NCI-H1417 treated with DMSO at 0.1 percent for 48 hours (cell line): ENCODE measurements at places on chromosomes 13 and 19.

- DNase-seq = no peak
Observed at GRCh38 chr13:106101201-106101600, 434.3 kb downstream of the EFNB2 start.

DNA sequence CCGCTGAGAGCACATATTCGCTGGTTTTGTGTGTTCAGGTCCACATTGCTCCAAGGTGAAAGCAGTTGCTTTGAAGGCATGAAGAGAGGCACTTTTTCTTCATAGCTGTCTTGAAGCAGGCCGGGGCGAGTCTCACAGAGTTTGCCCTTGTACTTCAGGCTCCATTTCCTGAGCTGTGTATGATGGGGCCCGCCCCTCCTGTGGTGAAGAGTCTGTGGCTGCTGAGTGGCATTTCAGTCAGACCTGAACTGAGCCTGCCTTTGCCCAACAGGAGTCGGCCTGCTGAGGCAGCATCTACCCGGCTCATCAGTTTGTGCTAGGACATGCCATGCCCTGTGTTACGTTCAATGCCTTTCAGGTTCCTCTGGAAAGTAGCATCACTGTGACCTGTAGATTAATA is 44.4 kb upstream of the C1QTNF9 start:
- no peak for DNase-seq

DNA sequence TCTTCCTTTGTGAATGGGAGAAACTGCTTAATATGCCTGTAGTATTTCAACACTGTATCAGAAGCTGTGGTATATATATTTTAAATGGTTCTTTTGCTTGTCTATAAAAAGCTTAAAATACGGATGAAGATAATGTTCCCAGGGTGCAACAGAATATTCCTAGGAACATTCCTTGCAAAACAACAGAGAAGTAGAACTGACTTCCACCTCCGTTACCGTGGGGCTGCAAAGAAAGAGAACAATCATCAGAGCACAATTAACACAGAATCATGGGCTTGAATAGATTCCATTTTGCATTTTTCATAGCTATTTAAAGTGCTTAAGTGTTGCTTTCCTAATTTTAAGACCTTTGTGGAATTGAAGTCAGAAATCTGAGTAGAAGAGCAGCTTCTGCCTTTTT is 1227.7 kb downstream of the EFNB2 start:
- DNase-seq = no peak

GRCh38 chr19:44839276-44839675 is 6.8 kb upstream of the NECTIN2 start:
- DNase-seq = no peak

DNA sequence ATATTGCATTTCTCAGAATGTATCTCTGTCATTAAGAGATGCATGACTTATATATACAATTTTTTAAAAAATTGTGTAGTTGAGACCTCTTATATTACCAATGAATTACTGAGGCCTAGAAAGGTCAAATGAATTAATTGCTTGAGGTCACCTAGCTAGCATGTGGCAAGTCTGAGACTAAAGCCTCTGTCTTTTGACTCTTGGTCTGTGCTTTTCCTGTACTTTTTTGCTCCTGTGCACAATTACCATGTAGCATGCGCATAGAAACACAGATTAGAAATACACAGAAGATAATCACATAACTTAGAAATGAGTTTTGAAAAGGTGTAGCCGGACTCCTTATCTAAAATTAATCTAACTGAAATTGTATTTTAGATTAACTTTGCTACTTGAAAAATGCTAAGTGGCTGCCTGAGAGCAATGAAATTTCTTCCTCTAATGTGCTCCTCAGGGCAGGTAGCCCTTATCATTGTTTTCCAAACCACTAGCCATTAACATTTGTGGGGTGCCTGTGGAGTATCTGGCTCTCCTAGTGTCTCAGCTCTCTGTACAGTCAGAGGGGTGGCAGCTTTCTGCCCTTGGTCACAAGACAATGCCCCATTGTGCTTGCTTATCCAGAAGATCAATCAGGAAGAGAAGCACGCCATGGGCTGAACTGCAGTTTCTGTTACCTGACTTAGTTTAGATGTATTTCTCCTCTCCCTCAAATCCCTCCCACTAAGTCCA is 119.6 kb downstream of the RFC3 start:
- DNase-seq = no peak

- no peak for DNase-seq
Observed at GRCh38 chr19:15622991-15623390, 8.0 kb downstream of the CYP4F8 start.

GRCh38 chr19:45092747-45093678 is at the start of gene PPP1R37:
TSS of gene PPP1R37 (plus strand) at chr19:45093179. CDS start at chr19:45093326, 147 bp downstream.
- peak; percentile 70 for DNase-seq

DNA sequence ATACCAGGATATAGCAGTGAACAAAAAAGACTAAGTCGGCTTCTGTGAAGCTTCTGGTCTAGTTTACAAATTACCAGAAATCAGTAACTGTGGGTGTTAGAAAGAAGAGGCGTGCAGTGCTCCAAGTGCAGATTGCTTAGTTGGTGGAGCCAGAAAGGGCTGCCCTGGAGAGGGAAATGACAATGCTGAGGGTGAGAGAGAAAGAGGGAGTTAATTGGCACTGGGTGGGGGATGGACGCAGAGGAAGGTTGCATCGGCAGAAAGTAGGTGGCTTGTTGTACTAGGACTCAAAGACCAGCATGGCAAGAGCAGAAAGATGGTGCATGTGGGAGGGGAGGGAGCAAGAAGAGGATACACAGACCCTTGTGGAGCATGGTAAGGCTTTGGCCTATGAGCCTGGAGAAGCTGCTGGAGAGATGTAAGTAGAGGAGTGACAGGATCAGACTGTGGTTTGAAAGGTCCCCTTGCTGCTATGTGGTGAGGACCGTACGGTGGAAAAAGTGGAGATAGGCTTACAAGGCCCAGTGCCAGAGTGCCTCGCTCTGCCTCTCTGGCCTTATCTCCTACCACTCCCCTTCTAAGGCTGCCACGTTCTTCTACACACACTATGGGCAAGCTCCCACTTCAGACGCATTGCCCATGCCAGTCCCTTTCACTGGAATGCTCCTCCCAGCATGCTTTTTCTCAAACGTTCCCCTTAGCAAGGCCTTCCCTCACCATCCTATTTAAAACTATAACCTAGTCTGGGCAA is 13.5 kb downstream of the SMG9 start:
- DNase-seq = no peak

GRCh38 chr19:31096062-31096830 is 253.0 kb downstream of the TSHZ3 start:
- DNase-seq = no peak

DNA sequence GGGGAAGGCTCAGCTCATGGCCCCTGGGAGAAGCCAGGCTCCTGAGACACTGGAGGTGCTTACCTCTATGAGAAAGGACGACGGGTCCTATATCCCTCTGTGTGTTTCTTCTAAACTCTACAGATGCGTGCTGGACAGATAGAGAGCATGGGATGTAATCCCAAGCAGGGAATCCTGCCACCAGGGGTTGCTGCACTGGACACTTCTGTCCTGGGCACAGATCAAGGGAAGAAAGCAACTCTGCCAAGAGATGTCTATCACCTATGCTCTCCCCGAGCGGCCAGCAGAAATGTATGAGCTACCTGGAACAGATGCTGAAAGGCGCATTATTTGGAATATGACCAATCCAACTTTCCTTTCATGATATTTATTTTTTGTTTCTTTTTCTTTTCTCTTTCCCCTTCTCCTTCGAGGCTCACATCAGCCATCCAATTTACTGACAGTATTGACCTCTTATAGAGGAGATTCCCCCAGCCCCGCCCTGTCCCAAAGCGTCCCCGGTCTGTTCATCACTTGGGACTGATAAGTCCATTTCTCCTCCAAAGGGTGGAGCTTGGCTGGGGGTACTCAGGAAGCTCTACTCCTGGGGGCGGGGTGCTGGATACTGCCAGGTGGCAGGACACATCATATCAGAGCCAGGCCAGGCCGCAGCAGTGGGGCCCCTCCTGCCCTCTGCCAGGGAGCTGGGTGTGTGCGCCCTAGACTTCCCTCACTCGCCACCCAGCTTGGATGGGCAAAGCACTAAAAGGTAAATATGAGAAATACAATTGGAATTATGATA is 34.2 kb downstream of the TSHZ3 start:
- DNase-seq = no peak

GRCh38 chr19:3151563-3152418 is 16.0 kb downstream of the GNA15 start:
- no peak for DNase-seq

DNA sequence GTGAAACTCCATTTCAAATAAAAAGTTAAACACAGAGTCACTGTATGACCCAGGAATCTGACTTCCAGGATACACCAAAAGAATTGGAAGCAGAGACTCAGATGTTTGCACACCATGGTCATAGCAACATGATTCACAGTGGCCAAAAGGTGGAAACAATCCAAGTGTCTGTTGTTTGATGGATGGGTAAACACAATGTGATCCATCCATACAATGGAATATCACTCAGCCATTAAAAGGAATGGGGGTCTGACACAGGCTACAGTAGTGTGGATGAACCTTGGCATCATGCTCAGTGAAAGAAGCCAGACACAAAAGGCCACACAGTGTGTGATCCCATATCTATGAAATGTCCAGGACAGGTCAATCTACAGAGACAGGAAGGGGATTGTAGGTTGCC is 174.3 kb downstream of the PTPRS start:
- no peak for DNase-seq

DNA sequence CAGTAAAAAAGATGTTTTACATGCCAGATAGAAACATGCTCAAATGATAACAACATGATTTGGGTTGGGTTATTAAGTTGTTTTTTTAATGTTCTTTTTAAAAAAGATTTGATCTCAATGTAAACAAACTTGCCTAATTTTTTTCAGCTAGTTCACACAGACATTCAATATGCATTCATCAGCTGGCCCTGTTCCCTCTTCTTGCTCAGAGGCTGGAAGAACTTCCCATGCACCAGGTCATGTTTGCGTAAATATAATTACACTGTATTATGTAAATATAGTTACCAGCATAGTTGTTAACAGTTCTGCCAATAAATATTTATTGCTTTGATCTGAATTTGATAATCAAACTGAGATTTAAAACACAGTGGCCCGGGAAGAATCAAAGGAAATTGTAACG is 70.6 kb downstream of the ATP11A start:
- no peak for DNase-seq

- DNase-seq = no peak
Observed at GRCh38 chr13:104944176-104944575, 1591.3 kb downstream of the EFNB2 start.

DNA sequence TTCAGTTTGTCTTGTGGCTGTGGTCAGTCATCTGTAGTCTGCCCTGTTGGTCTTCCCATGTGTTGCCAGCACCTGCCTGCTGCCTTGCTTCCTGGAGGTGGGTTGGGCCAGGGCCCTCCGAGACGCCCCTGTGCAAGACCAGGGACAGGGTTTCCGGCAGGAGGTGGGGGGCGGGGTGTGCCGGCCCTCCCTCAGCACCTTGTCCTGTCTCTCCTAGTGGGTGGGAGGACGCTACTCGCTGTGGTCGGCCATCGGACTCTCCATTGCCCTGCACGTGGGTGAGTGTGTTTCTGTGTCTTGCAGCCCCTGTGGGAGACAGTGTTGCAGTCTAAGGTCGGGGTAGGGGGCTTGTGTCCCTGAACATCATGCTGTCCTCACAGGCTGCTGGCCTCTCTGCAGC is 11.2 kb upstream of the PDCD2L start:
- no peak for DNase-seq

- no peak for DNase-seq
Observed at GRCh38 chr13:94950303-94950702, 238.0 kb upstream of the SOX21 start.

GRCh38 chr13:83794583-83794982 is 87.7 kb downstream of the SLITRK1 start:
- no peak for DNase-seq

- no peak for DNase-seq
Observed at GRCh38 chr13:80901530-80901929, 560.6 kb upstream of the SPRY2 start.

DNA sequence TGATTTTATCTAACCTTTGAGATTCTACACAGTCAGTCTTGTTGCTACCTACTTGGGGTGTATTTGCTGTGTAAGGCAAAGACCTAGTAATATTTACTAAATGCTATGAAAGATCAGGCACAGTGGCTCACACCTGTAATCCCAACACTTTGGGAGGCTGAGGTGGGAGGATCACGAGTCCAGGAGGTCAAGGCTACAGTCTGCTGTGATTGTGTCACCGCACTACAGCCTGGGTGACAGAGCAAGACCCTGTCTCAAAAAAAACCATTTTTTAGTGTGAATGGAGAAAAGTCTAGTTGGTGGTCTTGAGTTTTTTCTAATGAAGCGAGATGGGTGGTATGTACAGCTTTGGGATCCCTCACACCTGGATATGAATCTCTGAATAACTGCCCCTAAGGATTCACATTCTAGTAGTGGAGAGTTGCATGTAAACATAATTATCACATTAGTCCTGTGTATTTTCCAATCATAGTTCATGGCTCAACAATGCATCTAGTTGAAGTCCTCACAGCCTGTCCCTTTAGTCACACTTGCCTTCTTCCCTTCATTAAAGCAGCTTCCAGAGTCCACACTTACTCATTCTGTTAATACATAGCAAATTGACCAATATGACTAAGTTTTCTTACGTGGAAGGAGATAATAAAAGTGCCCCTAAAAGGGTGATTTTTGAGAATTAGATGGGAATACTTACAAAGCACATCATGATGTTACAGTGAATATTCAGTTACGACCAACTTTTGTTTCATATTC is 7.5 kb downstream of the RPL21 start:
- DNase-seq = no peak

- DNase-seq = no peak
Observed at GRCh38 chr19:30036154-30037129, 94.4 kb downstream of the URI1 start.

- DNase-seq = no peak
Observed at GRCh38 chr19:5215431-5215830, 125.2 kb downstream of the PTPRS start.

- DNase-seq = no peak
Observed at GRCh38 chr19:51203916-51204315, 21.0 kb upstream of the CD33 start.

DNA sequence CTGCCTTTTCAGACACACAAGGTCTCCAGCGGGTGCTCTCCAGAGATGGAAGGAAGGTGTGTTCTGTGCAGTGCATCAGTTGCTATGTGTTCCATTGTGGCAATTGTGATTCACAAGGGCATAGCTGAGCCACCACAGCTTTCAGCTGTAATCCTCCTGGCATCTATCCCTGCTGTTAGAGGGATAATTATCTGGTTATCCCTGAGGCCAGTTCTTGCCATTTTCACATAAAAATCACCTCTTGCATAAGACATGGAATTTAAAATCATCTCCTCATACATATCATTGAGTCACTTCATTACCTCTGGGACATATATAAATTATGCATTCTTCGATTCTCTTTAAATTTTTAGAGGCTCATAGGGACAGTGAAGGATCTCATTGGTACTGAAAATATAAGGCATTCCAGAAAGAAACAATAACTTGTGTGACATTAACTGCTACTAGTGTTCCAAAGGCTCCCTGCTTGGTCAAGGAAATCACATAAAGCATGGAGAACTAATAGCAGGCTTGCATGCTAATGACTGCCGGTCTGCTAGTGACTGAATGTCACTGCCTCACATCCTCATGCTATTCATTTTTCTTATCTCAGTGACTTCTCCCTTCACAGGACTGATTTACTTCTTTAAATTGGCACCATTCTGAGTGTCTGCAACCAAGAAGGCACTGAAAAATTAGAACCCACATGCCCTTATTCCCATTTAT is 214.0 kb downstream of the ENOX1 start:
- no peak for DNase-seq
